ENCODE measurements at places on chromosomes 12 and 14.

- DNase-seq: no peak
These were observed 90.9 kb upstream of the CPM start for GRCh38 chr12:69023840-69024239.

- DNase-seq: no peak
These were observed 250.9 kb downstream of the C12orf75 start for GRCh38 chr12:105581420-105581819.

GRCh38 chr12:57165741-57166140, 18.3 kb upstream of the LRP1-AS start:
- no peak for DNase-seq

DNA sequence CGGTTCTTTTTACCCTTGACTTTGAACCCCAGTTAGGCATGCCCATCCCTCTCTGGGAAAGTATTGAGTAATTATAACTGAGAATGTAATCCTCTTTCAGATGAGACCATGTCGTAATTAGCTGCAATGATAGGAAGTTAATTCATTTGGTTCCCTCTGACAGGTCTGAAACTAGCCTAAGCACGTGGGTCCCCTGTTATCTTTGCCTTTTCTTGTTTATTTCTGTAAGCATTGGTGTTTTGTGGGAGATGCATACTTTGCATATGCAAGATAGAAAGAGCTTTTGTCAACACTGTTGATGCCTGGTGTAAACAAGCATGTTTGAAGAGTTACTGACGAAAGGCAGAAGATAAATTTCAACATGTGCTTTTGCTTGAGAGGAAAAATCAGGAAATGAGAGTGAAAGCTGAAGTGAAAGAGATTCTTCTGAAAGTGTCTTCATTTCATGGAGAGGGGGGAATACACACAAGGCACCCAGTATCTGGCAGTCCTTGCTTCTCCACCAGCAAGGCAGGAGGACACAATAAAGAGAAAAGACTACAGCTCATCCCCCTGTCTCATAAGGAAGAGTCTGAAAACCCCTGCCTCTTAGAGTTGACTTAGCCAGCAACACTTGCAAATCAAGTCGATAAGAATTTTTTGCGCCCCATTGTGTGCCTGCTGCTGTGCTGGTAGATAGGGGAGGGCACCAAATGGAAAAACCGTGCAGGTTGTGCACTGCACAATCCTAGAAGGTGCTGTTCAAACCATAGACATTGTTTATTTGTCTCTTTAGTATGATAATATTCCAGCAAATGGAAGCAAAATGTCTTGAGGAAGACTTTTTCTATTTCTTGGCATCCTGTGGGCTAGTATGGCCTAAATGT, 77.8 kb downstream of the SLC24A4 start:
- no peak for DNase-seq

- DNase-seq: no peak
These were observed 209.6 kb downstream of the FSCB start for GRCh38 chr14:44297437-44297836.

DNA sequence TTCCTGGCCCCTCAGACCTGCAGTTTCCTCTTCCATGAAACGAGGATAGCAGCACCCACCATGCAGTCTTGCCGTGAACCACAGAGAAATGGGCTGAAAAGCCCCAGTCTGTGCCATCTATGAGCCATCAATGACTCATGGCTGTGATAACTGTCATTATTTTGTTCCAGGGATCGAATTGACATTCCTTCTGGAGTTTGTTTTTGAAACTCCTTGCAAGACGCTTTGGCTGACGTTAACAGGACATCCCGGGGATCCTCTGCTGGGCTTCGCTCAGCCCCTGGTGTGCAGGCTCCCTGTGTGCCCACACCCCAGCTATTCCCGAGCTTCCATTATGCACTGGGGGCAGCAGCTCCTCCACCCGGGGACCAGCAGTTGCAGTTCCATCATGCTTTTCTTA, 33.8 kb downstream of the MMAB start:
- no peak for DNase-seq

GRCh38 chr12:78698747-78699146, 165.8 kb upstream of the SYT1 start:
- DNase-seq: no peak

GRCh38 chr14:38405851-38406635, 150.2 kb upstream of the CLEC14A start:
- no peak for DNase-seq

DNA sequence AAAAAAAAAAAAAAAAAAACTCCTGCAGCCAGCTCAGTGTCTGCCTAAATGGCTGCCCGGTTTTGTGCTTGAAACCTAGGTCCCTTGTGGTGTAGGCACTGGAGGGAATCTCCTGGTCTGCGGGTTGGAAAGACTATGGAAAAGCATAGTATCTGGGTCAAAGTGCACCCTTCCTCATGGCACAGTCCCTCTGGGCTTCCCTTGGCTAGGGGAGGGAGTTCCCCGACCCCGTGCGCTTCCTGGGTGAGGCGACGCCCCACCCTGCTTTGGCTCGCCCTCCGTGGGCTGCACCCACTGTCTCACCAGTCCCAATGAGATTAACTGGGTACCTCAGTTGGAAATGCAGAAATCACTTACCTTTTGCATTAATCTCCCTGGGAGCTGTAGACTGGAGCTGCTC, 14.3 kb downstream of the PTCSC3 start:
- DNase-seq: no peak

- DNase-seq: no peak
These were observed 21.7 kb downstream of the AICDA start for GRCh38 chr12:8590842-8591545.

GRCh38 chr14:95922080-95922479, 45.4 kb downstream of the TUNAR start:
- no peak for DNase-seq

DNA sequence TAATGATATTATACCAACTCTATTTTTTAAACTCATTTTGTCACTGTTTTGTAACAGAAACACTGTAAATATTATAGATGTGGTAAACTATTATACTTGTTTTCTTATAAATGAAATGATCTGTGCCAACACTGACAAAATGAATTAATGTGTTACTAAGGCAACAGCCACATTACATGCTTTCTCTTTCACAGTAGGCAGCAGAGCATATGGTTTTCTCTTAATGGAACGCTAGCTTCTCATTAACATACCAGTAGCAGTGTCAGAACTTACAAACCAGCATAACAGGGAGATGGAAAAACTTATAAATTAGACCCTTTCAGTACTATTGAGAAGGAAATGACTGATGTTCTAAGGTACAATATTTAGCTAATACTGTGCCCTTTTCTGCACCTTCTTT, 398.8 kb downstream of the PRKD1 start:
- no peak for DNase-seq

DNA sequence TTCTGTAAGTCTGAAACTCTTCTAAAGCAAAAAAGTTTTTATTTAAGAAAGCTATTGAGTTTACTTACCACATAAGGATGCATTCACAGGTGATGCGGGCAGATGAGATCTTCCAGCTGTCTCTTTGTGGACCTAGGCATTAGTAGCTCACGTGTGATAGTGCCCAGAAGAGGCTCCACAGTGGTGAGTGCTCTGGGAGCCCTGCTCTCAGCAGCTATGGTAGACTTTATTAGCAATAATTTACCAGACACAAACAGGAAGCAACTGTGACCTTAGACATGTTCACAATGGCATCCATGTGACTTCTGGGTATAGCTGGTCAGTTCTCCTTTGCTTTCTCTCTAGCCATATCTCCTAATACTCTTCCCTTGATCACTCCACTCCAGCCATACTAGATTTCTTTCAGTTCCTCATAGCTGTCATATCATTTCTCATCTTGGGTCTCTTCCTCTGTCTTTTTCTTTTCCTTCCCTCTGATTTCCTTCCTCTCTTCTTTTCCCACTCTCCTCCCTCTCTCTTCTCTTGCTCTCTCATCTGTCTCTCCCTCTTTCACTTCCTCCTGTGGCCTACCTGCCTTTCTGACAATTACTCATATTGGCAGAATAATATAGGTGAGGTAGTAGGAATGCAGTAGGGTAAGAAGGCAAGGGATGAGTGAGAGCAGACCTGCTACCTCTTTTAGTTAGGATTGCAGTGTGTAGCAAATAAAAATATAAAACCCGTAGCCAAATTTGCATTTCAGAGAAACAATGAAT, 75.2 kb upstream of the SCAF11 start:
- no peak for DNase-seq

- DNase-seq: no peak
These were observed at the start of gene MFAP5 for GRCh38 chr12:8662593-8662992. Gene MFAP5 (minus strand): TSS chr12:8662826. CDS start chr12:8662104, 722 bp downstream.

DNA sequence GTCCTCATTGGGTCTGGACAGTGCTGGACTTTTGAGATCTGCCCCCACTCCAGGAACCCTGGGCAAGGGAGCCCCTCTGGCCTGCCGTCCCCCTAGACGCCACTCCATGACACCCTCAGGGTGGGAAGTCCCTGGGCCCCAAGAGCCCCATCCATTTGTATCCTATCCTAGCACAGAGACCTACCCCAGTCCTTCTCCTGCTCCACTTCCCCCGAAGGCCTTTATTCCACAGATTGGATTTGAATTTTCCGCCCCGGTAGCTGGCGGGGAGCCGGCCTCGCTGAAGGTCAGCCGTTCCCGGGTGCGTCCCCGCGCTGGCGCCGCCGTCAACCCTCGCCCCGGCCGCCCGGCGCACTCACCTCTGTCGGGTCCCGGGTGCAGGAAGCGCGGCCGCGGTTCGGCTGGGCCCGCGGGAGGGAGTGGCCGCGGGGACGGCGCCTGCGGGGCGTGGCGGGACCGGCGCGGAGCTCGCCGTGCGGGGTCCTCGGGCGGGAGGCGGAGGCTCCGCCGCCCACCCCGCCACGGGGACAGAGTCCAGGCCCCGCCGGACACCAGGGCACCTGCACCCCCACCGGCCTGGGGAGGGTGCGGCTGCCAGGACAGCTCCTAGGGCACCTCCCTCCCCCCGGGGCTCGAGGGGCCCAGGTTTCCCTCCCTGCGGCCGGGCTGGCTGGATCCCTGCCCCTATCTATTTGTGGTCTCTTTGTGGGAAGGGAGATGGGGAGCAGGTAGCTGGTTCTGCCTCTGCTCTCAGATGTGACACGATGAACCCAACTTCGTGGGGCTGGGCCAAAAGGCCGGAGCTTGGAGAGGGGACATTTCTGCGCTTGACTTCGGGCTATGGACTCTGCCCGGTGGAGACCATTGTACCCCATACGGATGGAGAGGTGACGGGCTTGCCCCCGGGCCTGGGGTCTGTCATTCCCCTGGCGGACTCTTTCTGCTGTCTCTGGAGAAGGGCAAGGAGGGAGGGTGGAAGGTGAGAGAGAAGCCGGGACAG, 19.9 kb upstream of the GPR68 start:
- peak; percentile 33 for DNase-seq

GRCh38 chr14:98062083-98062482, 1209.9 kb downstream of the BCL11B start:
- no peak for DNase-seq

DNA sequence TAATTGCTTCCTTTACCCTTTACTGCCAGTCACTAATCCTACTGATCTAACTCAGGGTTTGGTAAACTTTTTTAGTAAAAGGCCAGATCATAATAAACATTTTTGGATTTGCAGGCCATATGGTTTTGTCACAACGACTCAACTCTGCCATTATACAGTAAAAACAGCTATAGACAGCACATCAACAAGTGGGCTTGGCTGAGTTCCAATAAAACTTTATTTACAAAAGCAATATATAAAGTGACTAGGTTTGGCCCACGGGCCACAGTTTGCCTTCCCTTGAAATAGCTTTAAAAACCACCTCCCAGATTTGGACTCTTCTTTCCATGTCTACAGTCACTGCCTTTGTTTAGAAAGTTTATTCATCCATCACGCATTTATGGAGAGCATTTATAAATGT, 146.9 kb downstream of the NTF3 start:
- DNase-seq: no peak

DNA sequence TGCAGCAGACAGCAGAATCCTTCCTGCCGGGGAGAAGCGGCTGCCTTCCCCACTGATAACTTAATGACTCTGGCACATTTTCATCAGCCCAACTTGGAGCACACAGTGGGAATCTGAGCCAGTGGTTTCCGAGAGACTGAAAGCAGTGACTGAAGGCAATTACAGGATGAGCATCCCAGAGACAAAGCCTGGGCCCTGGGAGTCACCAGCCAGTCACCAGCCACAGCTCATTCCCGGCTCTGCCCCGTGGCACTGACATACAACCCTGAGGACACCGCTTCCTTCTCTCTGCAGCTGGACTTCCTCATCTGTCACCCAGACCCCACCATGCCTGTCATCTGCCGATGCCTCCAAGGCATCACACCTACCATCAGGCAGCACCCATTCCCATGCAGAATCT, 192.3 kb downstream of the DPF3 start:
- no peak for DNase-seq

- no peak for DNase-seq
These were observed 47.6 kb downstream of the FAM222A start for GRCh38 chr12:109760930-109761921.

GRCh38 chr14:37720131-37720530, 124.7 kb downstream of the TTC6 start:
- no peak for DNase-seq

GRCh38 chr14:53549956-53550355, 396.8 kb upstream of the DDHD1 start:
- no peak for DNase-seq

DNA sequence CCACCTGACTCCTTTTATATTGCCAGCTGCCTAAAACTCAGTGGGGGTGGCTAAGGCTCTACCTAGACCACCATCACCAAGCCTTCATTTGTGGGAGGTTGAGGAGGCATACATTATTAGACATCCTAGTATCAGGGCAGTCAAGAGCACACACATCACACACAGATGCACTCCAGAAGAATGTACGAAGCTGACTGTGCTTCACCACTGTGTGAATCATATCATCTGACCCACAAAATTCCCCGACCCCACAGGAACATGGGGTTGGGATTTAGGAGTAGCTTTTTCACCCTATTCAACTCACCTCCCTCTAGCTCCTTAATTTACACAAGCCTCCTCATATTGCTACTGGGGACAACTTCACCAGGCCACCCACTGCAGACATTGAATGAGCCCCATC, 64.8 kb upstream of the BDKRB2 start:
- no peak for DNase-seq

- DNase-seq: no peak
These were observed 102.2 kb downstream of the RASSF9 start for GRCh38 chr12:85733984-85734383.

GRCh38 chr12:129049917-129050316, 196.6 kb downstream of the GLT1D1 start:
- no peak for DNase-seq

DNA sequence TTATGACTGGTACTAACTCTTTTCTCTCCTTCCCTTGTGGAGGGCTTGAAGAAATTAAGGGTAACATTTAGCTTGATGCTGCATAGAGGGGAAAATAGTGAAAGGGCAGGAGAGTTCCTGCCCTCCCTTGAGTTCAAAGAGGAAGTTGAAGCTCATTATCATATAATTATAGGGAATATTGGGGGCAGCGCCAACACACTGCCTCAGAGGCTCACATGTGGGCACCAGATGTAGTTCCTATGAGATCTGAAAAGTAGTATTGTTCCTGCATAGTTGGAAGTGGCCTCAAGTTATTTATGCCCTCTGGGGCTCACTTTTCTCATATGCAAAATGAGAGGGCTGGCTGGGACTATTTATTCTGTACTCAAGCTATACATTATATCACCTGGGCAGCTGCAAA, 33.0 kb upstream of the FGF23 start:
- no peak for DNase-seq

DNA sequence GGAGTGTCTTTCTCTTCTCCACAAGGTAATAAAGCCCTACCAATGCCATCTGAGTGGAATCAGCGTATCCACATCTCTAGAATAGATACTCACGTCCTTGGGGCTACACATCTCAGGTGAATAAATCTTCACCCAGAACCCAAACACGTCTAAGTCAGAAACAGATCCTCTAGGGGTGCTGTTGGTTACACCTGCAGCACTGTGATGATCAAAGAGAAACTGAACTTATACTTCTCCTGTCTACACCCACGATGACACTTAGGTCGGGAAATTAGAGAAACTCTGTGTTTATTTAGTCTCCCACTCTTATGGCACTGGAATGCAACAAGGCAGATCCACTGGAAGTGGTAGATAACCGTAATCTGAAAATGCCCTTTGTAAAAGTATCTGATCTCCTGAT, 46.2 kb downstream of the WIF1 start:
- DNase-seq: no peak
